ENCODE measurements at places on chromosomes 1 and 21.

GRCh38 chr1:173997791-173998190 lies 24.4 kb downstream of the RC3H1 start:
- DNase-seq, result no peak

- no peak for DNase-seq
These were observed 230.5 kb upstream of the CAMK1G start for GRCh38 chr1:209353053-209353452.

- no peak for DNase-seq
These were observed at the start of gene GBP2 for GRCh38 chr1:89125913-89126580. GBP2 (minus strand) TSS chr1:89126114; CDS start chr1:89121966, 4,148 bp downstream.

- no peak for DNase-seq
These were observed 24.6 kb downstream of the RNASEL start for GRCh38 chr1:182564406-182565004.

Measured in suprapubic skin (tissue), 4 donors.